Stimulated activated CD8-positive, alpha-beta memory T cell treated with anti-CD3 and anti-CD28 coated beads, Interleukin-7, amount 100 ng/mL, for 1 hour (primary cell): ENCODE measurements at places on chromosomes 3 and 15.

DNA sequence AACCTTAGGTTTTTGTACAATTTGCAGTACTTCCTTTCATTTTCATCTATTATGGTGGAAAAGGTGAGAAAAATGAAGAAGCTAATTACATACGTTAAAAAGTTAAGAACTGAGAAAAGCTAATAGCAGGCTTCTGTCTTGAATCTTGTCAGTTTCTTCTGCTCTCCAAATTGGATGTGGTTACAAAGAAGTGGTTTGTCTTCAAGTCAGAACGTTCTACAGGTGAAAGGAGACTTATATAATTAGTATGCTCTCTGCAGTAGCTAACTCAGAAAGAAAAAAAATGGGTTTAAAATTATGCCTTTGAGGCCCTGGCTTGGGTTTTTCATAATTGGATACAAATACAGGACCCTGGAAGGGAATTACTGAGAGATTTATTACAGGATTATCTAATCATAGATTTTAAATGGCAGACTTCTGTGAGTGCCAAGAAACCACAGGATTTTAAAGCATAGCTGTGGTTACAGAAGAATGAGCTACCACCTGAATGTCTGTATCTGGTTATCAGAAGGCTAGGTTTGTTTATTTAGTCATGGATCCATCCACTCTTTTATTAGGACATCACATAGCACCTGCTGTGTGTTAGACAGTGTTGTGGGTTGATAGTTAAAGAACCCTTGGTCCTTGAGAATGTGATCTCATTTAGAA, 528.1 kb upstream of the MCTP2 start:
- DNase-seq = no peak

DNA sequence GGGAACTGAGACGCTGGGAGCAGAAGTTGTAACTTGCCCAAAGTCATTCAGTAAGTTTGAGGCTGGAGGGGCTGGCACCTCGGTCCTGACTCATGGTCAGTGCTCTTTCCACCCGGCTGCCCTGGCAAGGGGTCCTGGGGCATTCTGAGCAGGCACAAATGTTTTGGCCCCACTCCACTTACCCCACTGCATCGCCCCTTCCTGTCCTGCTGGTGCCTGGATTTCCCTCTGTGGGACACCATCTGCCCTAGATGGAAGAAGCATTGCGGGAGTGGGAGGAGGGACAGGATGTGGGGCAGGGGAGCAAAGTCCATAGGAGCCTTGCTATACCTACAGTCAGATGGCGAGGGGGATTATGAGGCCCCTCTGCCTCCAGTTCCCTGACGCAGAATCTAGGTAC, 4.5 kb downstream of the CORO2B start:
- no peak for DNase-seq

GRCh38 chr15:69578787-69579583, 126.4 kb downstream of the RPLP1 start:
- DNase-seq = no peak

GRCh38 chr3:104717828-104718196, 648.9 kb upstream of the ALCAM start:
- no peak for DNase-seq

DNA sequence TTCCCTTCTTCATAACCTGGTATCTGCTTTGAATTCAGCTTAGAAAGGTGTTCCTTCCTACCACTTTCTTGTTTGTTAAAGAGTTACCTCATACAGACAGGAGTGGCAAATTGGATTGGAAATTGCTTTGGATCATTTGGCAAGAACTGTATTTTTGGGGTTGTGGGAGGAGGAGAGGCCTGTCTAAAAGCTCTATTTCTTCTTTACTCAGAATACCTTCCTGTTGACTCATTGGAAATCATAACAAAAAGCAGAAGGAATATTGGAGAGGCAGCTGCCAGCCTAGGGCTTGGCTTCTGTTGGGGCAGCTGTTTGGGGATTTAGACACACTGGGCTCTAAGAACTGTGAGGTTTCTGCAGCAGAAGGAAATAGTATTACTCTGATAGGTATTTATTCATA, 14.2 kb downstream of the IQGAP1 start:
- no peak for DNase-seq

- no peak for DNase-seq
Measured at GRCh38 chr15:36761132-36761847, 181.9 kb downstream of the CDIN1 start.

DNA sequence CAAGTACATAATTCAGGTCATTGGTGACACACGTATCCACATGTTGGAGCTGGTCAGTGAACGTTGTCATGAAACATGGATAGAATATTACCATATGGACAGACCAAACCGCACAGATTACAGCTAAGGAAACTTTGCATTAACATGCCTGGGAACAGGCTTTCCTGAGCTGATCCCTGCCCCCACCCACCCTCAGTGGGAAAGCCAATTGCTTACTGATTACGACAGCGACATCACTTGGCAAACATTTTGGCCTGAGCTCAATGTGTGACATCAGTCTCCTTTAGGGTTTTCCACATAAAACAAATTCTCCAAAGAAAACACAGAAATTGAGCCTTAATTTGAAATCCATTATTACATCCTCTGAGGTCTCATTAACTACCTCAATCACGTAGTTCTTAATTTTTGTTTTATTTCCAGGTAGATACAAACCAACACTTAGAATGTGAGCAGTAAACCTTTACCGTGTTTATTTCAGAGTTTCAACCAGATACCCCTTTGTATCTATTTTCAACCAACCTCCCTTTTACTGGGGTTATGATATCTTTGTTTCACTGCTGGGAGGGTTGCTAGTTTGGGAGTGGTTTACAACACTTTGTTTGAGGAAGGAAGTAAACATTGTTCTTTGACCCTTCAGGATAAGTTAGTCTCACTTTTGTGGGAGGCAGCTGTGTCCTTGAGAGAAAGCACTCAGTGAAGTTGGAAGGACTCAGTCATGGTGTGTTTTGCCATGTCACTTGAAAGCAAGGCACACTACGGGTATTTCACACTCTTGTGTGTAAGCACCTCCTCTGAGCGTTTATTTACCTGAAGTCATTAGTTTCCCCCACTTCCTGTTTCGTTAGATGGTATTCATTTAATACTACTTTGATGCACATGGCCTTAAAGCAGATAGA, 103.1 kb downstream of the CMSS1 start:
- DNase-seq = no peak

- no peak for DNase-seq
Measured at GRCh38 chr3:75294124-75294523, 370.0 kb upstream of the FRG2C start.

- DNase-seq = no peak
Measured at GRCh38 chr3:65371053-65371452, 667.7 kb downstream of the MAGI1 start.

- DNase-seq = no peak
Measured at GRCh38 chr3:32399030-32399620, 7.5 kb downstream of the CMTM7 start.

GRCh38 chr15:78930577-78931388, 14.1 kb downstream of the CTSH start:
- no peak for DNase-seq

DNA sequence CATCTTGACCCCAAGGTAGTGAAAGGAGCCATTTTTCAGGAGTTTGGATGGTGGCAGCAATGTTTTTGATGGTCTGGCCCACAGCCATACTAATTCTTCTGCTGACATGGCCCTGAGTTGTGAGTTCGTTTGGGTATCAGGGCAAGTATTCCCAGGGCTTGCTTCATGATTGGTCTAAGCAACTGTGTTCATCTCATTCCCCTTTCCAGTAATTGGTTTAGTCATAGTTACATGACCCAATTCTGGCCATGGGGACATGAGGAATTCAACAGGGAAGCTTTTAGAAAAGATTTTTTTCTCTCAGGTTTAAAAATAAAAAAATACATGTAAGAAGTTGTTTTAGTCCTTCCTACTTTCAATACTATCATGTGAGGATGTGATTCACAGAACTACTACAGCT, 150.5 kb upstream of the NPHP3 start:
- DNase-seq = no peak

GRCh38 chr3:87706176-87706575, 352.6 kb downstream of the CGGBP1 start:
- DNase-seq = no peak

DNA sequence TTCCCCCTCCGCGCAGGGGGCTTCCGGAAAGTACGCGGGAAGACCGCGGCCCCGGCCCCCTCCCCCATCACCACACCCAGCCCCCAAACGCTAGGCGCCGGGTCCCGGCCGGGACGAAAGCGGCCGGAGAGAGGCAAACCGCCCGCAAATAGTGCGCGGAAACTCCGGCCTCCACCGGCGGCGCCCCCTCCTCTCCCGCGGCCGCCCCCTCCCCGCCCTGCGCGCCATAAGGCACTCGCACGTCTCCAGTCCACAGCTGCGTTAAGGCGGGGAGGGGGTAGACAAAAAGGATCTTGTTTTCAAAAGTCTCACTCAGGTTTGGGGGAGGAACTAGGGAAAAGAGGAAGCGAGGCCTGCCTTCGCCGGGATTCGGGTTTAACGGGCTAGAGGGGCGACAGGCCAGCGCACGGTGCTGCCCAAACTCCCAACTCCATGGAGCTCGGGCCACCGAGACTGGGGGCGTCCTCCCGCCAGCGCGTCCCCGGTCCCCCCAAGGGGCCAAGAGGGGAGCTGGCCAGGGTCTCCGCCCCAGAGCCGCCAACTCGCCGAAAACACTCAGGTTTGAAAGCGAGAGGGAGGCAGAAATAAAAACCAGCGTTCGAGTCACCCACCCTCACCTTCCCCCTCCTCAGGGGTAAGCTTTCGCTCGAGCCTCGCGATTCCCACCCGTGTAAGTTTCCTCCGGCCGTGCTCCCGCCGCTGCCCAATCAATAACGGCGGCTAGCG, 1.8 kb downstream of the ANP32A start:
- DNase-seq = no peak

DNA sequence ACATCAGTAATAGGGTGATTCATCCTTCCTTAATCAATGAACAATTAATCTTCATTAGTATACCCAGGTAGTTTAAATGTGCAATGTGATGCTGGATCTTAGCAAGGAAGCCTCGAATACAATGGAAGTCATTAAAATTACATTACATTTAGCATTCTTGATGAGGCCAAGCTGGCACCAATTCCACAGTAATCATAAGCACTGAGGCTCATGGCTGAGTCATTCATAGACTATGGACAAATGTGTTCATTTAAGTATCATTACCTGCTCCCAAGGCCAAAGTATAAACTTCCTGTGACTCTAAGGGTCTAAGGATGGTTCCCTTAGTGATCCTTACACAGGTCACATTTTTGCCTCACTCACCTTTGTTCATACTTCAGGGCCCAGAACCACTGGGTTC, 266.4 kb upstream of the CDIN1 start:
- no peak for DNase-seq
